ENCODE measurements at places on chromosomes 12 and 14.

DNA sequence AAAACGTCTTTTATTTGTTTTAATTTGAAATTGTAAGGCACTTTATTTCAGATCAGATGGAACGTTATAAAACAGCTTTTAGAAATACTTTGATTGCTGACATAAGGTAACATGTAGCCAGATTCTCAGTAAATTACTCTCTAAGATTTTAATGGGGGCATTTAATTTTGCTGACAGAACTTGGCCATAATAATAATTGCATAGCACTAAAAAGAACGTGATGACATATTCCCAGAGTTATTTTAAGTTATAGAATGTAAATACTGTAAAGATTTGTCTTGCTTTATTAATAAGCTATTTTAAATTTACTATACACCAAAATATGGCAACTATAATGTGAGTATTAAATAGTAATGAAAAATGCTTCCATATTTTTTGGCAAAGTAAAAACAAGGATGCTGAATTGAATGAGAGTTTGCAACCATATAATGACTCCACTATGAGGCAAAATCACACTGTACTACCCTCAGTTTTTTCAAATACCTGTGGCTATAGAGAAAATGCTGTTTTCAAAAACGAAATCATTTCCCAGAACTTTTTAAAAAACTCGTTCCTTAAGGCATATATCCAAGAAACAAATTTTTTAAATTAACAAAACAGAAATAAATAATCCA lies 876 bp downstream of the LUM start:
- DNase-seq: no peak

DNA sequence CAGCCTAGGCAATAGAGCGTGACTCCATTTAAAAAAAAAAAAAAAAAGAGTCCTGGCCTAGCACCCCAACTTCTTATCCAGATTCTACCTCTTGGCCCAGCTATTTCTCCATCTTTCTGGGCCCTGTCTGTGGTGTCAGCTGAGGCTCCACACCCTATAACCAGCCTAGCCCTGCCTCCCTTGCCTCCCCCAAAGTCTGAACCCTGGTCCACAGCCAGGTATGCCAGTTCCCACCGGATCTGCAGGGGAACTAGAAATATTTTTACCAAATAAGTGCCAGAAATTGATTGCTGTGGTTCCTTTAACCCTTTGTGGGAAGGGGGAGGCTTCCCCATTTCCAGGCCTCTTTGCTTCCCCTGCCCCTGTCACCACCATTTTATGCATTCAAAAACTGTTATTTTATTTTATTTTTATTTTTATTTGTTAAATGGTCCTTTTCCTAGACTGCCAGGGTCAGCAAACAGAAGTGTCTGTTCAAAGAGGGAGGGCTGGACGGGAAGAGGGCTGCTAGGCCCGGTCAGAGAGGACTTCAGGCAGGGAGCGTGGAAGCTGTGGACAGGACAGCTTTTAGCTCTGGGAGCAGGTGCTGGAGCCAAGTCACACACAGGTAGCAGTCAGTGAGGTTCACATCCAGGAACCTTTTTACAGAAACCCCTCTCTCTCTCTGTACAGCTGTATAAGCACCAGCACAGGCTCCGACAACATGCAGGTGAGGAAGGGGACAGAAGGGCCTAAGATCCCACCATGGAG lies 23.2 kb downstream of the TTC9 start:
- DNase-seq: no peak

DNA sequence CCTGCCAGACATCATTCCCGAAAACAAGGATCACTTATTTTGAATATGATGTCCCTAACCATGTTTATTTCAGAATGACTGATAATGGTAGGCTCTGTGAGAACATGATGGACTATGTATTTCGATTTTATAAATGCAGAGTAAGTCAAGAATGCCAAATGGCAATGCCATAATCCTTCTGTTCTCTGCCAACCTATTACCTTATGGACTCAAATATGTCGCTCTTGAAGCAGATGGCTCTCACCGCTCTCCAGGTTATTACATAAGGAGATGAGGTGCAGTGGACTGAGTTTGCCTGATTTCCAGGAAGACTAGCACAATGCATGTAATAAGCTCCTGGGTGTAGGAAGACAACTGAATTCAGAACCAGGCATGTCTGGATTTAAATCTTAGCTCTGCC lies 227.2 kb downstream of the BTG1 start:
- no peak for DNase-seq

GRCh38 chr14:91332171-91332985 lies 85.2 kb downstream of the CCDC88C start:
- no peak for DNase-seq

GRCh38 chr12:50557421-50557820 lies 52.6 kb downstream of the DIP2B start:
- no peak for DNase-seq

- no peak for DNase-seq
Measured at GRCh38 chr12:127620735-127621355, 646.1 kb upstream of the TMEM132C start.

DNA sequence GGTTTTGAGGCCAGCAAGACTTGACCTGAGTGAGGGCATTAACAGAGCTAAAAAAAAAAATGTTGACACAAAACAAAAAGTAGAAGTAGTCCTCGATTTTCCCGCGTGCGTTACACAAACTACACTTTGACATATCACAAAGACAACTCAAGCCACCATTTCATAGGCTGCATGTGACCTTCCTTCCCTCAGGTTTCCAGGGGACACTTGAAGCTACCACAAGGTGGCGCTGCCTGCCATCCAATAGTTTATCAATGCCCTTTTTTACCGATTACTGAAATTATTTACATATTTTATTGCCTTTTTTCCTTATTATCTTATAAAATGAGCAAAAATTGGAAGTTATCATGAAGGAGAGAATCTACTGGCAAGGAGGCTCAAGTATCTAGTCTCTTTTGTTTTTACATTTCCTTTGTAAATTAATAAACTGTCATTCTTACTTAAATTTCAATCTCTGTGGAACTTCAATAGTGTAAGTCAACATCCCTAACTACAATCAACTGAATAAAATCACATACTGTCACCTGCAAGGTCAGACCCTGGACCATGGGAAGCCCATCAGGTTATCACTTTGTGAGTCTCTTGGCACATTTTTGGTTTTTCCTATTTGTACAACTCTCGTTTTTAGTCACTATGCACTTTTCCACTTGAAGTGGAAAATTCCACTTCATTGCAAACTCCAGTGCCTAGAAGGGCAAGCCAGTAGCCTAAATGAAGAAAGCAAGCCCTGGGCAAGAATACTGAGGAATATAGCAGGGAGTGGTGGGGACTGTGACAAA lies 84.6 kb upstream of the CPSF6 start:
- DNase-seq: no peak

DNA sequence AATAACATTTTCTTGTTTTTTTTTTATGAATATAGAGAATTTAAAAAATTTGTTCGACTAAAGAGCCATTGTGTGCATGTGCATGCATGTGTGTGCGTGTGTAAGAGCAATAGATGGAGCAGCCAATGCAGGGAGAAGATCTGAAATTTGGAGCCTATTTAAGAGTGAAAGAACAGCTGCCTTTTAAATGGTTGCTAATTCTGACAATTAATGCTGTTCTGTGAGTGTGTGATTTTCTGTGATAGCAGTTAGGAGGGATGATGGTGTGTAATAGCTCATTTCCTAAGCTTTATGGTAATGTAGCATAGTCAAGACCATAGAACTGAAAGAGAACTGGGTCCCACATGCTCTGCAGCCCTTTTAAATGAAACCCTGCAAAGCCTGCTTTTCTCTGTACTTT lies 137.9 kb downstream of the NRXN3 start:
- no peak for DNase-seq

GRCh38 chr12:115096588-115097397 lies 412.8 kb upstream of the TBX3 start:
- no peak for DNase-seq

GRCh38 chr12:57741844-57742738 lies 2.7 kb upstream of the TSPAN31 start:
- no peak for DNase-seq

GRCh38 chr12:44875954-44876543 lies at the start of gene NELL2:
NELL2 (minus strand) TSS chr12:44876315; CDS start chr12:44875869, 446 bp downstream.
- no peak for DNase-seq

DNA sequence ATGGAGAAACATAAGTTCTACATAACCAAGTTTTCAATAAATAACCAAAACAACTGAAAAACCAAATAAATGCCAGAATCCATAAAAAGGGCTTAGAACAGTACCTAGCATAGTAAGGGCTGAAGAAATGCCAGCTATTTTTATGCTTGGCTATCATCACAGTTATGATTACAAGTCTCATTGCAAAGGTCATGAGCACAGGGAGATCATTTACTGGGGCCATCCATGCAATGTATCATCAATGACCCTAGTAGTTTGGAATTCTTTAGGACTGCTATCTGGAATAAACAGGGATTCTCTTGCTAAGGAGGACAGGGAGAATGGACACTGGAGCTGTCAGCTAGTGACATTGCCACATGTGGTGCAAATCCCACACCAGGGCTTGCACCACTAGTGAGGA lies 92.5 kb upstream of the NAP1L1 start:
- no peak for DNase-seq

- DNase-seq: no peak
Measured at GRCh38 chr12:12210983-12211382, 55.9 kb downstream of the LRP6 start.

- no peak for DNase-seq
Measured at GRCh38 chr12:42421844-42422779, 96.1 kb downstream of the PPHLN1 start.

DNA sequence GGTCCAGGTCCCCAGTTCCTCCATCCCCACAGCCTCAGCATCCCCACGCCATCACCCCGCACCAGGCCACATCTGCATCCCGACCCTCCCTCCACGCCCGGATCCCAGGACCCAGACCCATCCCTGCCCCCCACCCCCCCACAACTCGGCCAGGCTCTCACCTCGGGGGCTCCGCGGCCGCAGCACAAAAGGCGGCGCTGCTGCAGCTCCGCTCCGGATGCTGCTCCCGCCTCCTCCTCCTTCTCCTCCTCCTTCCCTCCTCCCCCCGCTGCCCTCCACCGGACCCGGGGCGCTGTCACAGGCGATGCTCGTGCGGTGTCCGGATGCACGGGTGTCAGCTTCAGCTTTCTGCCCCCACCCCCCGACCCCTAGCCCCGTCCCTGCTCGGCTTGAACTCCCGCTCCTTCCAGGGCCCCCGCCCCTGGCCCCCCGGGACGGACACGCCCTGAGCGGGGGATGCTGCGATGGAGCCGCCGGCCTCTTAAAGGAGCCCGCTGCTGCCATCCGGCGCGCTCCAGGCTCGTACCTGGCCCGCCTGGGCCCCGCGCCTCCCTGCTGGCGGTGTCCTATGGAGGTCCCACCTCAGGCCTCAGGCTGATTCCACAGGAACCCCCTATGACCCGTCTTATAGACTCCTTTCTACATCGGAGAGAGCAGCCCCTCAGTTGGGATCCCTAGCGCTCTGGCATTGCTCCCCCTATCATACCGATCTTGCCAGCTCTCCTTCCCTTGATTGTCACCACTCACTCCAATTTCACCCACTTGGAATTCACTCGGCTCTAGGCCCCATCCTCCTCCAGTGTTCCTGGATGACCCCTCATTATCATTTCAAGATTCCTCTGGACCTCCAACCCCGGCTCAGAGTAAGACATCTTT lies at the start of gene MAP3K12:
MAP3K12 (minus strand) TSS at position 193 of the 876 bp plus-strand sequence. CDS start 12,067 bp downstream, outside the sequence.
- DNase-seq: no peak

DNA sequence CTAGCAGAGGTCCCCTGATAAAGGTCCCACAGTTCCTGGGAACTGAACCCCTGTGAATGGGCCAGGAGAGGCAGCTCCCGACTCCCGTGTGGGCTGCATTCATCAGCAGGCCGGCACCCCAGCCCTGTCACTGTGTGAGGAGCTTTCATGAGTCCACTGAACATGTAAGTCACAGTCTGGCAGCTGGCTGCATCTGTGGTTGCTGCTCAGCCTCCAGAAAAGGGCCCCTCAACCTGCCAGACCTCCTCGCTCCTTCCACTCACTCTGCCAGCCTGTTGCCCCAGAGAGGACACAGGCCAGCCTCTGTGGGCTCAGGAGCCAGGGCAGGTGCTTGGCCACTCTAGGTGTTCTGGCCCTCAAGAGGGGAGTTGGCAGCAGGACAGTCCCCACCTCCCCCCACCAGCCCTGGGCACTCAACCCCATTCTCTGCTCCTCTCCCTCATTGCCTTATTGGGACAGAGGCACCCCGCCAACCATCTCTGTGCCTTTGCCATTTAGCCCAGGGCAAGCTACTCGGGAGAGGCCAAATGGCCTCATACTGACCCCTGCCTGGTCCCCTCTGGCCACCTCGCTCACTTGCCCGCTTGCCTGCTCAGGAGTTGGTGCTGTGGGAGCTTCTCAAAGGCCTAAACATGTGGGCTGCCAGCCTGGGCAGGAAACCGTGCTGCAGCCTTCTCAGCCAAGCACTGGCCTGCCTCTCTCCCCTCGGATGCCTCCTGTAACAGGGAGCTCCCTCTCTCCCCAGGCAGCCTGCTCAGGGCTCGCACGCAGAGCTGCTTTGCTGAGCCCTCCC lies 1.9 kb downstream of the RTL1 start:
- no peak for DNase-seq

DNA sequence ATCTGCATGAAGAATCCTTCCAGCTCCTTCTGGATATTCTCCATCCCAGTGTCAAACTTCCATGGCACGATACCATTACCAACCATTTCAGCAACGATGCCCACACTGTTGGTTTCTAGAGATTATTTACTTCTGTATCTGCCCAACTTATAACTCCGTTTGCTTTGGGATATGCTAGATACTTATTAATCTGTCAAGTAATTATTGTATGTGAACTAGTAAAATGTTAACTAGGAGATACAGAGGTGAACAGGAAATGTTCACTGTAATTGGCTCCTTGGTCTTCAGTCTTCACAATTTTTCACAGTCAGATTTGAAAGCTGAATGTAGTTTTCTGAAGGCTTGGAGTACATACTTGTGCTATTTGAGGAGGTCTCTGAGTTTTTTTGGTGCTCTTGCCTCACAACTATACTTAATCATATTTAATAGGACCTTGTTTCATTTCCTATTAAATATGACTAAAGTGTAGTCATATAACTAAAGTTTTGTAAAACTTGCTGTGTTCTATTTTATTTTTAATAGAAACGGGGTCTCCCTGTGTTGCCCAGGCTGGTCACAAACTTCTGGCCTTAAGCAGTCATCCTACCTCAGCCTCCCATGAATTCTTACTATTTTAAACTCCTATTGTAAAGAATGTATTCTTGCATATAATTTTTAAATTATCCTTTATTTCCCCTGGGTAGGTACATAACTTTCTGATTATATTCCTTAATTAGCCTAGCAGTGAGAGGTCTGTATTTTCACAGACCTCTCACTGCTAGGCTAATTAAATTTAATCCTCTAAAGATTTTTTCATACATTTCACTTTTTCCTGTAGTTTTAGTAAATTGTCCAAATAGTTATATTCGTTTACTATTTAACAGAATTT lies 79.7 kb downstream of the FGD4 start:
- no peak for DNase-seq

GRCh38 chr12:11621797-11622423 lies 27.6 kb upstream of the ETV6 start:
- DNase-seq: no peak

GRCh38 chr14:66610154-66610563 lies 102.2 kb downstream of the GPHN start:
- no peak for DNase-seq

GRCh38 chr12:107442326-107442987 lies 243.1 kb upstream of the PWP1 start:
- no peak for DNase-seq

Measured in cortex of kidney (tissue), 1 donor.